ENCODE measurements at places on chromosomes 6 and 20.
A peak's percentile ranks its signal among the peaks of the same experiment; 100 is the strongest.

DNA sequence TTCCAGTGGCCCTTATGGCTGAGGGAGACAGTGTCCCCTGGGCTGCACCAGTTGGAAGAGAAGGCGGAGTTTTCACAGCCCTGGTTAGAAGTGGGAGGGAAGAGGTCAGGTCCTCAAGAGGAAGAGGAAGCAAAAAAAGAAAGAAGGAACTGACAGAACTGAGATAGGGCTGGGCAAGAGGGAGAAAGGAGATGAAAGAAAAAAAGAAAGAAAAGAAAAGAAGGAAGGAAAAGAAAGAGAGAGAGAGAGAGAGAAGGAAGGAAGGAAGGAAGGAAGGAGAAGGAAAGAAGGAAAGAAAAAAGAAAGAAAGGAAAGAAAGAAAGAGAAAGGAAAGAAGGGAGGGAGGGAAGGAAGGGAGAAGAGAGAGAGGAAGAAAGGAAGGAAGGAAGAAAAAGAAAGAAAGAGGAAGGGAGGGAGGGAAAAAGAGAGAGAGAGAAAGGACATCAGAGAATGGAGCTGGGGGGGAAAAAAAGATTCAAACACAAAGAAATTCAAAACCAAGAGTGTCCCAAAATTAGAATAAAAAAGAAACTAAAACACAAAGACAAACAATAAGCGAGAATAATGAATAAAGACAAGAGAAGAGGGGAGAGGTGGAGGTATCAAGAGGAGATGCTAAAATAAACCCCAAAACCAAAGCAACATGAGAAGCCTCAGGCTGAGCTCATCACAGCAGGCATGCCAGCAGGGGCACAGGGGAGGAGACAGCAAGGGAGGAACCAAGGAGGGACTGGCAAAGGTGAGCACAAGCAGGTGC, 5.3 kb upstream of the FUCA2 start:
- DNase-seq = peak; percentile 25

DNA sequence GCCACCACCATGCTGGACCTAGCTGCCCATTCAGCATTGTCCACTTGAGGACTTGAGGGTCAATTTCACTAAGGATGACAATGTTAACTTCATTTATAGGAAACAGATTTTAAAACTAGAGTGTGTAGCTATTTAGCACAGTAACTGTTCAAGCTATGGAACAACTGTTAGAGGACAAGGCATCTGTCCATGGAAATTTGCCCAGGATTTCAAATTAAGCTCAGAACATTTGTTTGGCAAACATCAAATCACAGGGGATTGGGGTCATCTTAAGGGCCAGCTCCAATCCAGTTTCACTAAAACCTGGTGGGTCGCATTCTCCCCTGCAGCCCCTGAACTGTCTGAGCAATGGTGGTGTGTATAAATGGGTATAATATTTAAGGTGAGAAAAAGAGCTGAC, 35.1 kb downstream of the PM20D2 start:
- DNase-seq = no peak

- DNase-seq = no peak
Observed at GRCh38 chr20:403582-403957, 4.5 kb upstream of the RBCK1 start.

- no peak for DNase-seq
Observed at GRCh38 chr20:46699651-46700359, 9.6 kb upstream of the SLC2A10 start.

DNA sequence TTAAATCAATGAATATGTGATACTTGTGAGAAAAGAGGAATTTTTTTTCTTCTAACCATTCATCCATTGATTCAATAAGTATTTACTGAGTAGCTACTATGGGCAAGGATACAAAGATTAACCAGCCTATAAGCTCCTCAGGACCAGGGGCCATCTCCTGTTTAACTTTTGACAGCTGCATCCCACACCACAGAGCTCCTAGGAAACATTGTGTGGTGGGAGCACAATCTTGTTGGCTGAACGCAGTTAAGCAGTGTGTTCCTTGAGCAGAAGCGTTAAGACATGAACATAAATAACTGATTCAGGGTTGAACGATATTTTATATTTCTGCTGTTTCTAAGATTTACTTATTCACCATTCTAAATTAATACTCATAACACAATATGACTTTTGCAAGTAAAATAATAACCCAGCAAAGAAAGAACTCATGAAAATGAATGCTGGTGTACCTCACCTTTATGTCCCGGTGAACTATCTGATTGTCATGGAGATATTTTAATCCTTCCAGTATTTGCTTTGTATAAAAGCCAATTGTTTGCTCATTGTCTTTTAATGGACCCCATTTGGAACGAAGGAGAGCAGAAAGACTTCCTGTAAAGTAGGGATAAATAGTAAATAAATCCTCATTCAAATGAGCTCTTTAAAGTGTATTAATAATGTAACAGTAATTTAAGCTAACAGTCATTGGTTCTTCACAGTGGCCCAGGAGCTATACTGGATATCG, 62.6 kb upstream of the MAP7 start:
- DNase-seq = no peak

- no peak for DNase-seq
Observed at GRCh38 chr6:148811459-148811858, 64.6 kb downstream of the UST start.

DNA sequence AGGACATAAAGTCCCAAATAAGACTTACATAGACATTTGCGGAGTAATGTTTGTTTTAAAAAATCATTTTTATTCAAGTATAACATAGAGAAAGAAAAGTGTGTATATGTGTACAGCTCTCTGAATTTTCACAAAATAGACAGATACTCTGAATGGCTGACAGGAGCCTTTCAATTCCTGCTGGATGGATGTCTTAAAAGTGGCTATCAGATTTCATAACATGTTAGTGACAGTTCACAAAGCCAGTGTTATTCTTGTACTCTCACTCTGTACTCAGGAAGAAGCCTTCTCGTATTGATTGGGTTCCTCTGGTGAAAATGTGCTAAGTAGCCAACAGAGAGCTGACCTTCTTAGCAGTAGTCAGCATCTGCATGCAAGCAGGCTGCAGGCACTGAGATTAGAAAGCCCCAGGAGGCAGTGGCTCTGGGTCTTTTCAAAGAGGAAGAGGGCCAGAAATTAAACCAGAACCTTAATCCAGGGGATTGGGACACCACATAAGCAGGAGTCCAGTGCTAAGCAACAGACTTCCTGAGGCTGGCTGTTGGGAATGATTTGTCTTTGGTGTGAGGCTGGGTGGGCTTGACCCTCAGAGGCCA, 19.7 kb downstream of the SLC17A4 start:
- DNase-seq = no peak

DNA sequence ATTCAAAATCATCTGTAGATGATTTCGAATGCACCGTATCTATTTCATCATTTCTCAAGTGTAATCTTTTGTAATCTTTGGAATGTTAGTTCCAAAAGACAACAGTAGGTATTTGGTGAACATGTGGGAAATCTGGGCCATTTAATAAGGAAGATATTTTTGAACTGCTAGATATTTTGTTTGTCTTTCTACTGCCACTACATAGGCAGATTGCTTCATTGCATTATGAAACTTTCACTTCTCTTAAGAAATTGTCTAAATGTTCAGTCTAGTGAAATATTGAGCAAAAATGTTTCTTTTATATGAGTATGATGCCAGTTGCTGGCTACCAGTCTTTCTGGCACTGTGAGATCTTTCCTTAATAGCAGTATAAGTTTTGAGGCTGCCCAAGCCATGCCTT, 527.8 kb upstream of the RNF217 start:
- DNase-seq = no peak

DNA sequence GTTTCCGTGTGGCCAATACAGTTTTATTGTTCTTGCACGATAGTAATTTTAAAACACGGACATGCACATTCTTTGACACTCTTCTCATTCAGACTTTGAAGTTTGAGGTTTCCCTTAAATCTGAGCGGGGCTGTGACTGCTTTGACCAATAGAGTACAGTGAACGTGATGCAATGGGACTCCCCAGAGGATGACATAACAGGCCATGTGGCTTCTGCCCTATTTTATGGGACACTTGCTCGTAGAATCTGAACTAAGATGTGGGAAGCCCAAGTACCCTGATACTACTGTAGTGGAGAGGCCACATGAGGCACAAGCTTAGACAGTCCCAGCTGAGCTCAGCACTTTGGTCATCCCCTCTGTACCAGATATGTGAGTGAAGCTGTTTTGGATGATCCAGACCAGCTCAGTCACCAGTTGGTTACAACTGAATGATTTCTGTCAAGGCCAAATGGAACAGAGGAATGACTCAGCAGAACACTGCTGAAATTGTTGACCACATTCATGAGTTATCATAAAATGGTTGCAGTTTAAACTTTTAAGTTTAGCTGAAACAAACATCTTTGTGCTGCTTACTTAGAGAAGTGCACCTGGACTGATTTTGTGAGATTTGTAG, 279.4 kb downstream of the RFPL4B start:
- no peak for DNase-seq

DNA sequence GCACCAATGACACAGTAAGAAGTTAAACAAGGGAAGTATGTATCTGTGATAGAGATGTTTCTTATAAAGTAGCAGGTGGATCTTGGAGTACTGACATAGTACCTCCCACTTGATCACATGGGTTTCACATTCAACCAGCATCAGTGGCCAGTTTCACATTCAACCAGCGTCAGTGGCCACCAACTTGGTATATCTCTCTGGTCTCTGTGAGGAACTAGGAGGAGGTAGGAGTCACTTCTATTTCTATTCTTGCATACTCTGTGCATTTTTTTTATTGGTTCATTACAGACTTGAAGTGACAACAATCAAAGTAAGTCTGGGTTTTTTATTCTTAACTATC, 200.3 kb upstream of the SIM1 start:
- DNase-seq = no peak

DNA sequence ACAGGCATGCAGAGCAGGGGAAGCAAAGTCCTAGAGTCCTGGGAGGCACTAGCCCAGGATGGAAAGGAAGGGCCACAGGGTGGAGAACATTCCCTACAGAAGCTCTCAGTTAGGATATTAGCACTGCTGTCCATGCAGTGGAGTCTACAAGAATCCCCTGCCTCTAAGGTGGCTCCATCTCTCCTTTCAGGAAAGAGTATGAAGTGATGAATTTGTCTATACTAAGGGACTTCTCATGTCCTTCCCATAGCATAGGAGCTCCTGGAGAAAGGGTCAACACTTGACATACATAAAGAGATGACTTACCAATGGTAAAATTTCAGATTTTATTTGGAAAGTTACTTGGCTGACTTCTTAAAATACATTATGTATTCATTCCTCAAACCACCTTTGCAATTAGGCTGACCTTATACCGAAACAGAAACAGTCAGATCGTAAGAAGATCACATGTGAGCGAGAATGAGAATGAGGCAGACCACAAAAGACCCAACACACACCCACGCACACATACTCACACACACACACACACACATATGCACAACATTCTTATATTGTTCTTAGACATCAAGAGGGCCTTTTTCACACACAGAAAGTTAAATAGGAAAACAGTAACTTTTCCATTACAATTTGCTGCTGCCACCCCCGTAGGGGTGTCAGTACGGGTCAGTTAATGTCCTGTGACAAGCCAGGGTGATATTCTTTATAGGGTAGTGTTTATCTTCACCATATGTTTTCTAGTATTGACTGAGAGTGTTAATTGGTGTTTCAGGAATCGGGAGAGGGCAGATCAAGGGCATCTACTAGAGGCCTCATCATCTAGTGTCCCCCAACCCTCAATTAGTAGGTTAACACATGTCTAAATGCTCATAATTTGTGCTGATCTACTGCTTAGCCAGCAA, 159.4 kb downstream of the FAXC start:
- DNase-seq = no peak

DNA sequence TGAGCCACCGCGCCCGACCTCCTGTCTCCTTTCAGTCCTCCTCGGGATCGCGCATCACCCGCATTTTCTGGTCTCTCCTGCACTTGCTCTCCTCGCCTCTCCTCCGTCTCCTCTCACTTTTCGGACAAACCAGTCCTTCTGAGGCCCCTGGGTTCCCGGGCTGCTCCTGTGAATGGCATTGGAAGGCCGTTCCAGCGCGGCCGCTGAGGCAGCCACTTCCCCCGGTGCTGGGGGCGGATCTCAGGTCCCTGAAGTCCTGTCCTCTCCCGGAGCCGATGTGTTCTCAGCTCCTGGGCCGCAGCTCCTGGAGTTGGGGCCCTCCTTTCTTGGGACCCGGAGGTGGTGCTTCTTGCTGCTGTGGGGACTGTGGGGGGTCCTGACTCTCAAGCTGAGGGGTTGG, 803 bp downstream of the MICB start:
- DNase-seq = no peak

- DNase-seq = no peak
Observed at GRCh38 chr6:97133067-97133466, 149.9 kb downstream of the MMS22L start.

- no peak for DNase-seq
Observed at GRCh38 chr6:22357724-22358189, 60.9 kb upstream of the PRL start.

DNA sequence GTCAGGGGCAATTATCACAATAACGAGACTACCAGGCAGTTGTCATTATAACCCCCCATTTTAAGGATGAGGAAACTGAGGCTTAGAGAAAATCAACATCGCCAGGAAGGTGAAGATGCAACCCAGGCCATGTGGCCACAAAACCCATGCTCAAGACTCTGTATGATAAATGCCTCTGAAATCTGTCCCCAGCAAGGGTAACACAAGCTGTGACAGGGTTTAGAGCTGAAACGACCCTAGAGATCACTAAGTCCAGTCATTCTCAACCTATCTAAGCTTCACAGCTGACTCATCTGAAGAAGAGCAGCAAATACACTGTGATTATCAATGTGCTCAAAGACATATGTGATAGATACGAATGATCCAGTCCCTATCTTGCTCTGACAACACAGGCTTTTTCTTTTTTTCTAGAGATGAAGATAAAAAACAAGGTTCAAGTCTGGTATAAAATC, 47.0 kb downstream of the ARHGAP18 start:
- DNase-seq = no peak

DNA sequence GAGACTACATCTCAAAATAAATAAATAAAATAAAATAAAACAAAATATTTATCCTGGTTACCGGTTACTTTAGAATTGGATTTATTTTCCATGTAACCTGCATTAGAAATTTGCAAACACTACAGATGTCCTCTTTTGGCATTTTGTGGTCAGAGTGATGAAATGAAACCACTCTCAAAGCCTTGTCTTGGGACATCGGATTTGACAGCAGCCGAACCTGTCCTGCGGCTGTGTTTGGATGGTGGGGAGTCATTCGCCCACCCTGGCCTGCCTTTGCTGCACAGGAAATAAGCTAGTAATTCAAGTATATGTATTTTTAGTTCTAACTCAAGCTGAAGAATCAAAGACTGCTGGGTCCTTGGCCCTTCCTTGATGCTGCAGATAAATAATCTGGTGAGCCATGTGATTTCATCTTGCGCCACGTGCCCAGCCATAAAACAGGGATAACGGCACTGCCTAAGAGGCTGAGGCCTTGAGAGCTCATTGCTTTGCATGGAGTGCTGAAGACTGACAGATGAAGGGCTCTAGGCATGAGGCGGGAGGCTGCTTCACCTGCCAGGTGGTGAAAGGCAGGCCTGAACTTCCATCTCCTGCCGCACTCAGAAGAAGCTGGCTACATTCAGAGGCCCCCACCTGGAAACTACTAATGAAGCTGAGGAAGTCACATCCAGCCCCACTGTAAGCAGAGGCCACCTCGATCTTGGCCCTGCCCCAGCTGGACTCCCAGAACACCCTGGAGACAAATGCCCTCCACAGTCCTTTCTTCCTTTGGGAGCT, 76.9 kb downstream of the NOL4L start:
- DNase-seq = no peak
